Hematopoietic multipotent progenitor cell treated with erythropoietin and hydrocortisone succinate and interleukin-3 and kit ligand, for 17 days (in vitro differentiated cells): ENCODE measurements at places on chromosomes 6 and 20.

- DNase-seq = no peak
Measured at GRCh38 chr6:29708432-29709179, 14.6 kb upstream of the HLA-F start.

DNA sequence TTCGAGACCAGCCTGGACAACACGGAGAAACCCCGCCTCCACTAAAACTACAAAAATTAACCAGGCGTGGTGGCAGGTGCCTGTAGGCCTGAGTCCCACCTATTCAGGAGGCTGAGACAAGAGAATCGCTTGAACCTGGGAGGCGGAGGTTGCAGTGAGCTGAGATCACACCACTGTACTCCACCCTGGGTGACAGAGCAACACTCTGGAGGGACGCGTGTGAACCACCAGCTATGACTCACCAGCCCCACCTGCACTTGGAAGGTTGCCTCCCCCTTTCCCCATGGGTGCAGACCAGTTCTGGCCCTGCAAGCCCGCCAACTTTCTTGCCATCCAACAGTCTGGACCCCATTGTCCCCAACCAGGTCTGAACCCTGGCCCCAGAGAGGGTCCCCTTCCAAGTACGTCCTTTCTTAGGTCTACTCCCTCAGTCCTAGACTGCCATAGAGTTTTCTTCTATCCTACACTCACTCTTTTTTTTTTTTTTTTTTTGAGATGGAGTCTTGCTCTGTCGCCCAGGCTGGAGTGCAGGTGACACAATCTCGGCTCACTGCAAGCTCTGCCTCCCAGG, 29.2 kb downstream of the ATP9A start:
- no peak for DNase-seq

GRCh38 chr6:35297601-35298481, at the start of gene DEF6:
Gene DEF6 (plus strand): TSS chr6:35297818. CDS start chr6:35297857, 39 bp downstream.
- no peak for DNase-seq

DNA sequence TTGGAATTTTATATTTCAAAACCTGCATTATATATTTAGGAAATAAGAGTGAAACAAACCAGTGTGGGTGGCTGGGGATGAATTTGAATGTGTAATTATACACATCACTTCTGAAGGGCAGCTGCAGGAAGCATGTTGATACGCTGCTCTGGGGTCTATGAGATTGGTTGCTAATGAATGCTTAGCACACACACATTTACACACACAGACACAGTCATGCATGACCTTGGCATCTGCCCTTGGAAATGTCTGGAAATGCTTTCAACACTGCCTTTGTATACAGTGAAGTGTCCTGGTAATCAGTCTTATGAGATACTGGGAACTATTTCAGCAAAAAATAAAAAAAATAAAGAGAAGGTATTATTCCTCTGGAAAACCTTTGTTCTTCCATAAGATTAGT, 83.4 kb downstream of the ELOVL4 start:
- no peak for DNase-seq

DNA sequence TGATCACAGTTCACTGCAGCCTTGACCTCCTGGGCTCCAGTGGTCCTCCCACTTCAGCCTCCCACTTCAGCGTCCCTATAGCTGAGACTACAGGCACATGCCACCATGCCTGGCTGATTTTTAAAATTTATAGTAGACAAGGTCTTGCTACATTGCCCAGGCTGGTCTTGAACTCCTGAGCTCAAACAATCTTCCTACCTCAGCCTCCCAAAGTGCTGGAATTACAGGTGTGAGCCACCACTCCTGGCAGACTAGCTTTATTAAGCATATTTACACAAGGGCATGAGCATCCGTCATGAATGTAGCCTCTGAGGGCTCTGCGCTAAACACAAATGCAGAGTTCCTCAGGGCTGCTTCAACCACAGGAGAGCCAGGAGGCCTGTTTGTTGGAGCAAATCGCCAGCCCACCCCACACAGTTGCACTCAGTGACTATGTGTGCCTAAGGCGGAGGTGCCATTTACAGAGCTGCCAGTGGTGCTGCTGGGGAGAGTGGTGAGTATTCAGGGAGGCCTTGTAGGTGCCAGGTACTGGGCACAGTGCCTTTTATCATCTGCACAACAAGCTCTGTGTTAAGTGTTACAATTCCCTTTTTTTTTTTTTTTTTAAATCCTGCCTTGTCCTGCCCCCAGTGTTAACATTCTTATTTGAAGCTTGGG, 78.2 kb downstream of the PSMG4 start:
- DNase-seq = no peak

GRCh38 chr20:18802012-18802634, 11.5 kb upstream of the SCP2D1 start:
- no peak for DNase-seq

DNA sequence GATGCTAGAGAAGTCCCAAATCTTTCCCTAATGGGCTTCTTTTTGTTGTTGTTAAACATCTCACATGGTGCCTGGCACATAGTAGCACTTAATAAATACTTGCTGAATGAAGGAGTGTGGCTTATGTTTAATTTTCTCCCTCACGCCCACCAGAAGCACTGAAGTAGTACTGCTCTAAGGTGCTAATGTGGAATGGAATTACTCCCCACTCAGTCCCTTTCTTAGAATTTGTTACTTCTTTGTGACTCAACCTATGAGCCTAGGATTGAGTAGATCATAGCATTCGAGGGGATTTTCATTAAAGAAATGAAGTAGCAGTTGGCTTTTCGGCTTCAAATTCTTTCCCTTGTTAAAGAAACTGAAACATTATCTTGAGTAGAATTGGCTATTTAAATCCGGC, 192.8 kb downstream of the CLIC5 start:
- DNase-seq = no peak

DNA sequence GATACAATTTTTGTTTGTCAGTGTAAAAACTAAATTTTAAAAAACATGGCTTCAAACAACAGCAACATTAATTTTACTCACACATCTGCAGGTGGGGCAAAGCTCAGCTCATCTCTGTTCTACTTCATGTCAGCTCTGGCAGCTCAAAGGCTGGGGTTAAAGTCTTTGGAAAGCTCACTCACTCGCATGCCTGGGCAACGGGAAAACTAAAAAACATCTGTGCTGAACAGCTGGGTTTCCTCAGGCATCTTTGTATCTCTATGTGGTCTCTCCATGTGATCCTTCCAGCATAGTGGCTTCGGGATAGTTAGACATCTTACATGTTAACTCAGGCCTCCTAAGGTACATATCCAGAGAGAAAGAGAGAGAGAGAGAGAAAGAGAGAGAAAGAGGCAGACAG, 499.6 kb downstream of the RFPL4B start:
- no peak for DNase-seq
